ENCODE measurements at places on chromosomes 12 and 14. TPM values are rescaled to one million over a fixed set of nuclear protein-coding genes. Genes with fewer than 3 reads are reported as not detected.
A peak's percentile ranks its signal among the peaks of the same experiment; 100 is the strongest.

Gene SLC6A15
- total RNA-seq, result 0.83 TPM

GRCh38 chr12:28828318-28828717 is 320.8 kb upstream of the FAR2 start:
- H3K4me3 ChIP-seq, result no peak overlapping the region
- no peak for DNase-seq
- no peaks in the 10 kb centered on the region for H3K4me1 ChIP-seq
- H3K36me3 ChIP-seq, result no peaks in the 10 kb centered on the region

Gene GLIPR1L1
- total RNA-seq, result not detected

Gene TEX22
- total RNA-seq, result not detected

Gene SYCP3
- total RNA-seq, result not detected

GRCh38 chr12:120100630-120101029 is 15.9 kb downstream of the RAB35 start:
- no peaks in the 10 kb centered on the region for H3K27me3 ChIP-seq
- DNase-seq, result no peak
- peaks cover 83% of the 10 kb centered on the region for H3K36me3 ChIP-seq
- peaks cover 35% of the 10 kb centered on the region for H3K4me1 ChIP-seq
- H3K4me3 ChIP-seq, result peak overlapping the region; percentile 11

GRCh38 chr12:23657598-23657997 is 291.9 kb downstream of the SOX5 start:
- no peak overlapping the region for H3K4me3 ChIP-seq
- H3K4me1 ChIP-seq, result no peaks in the 10 kb centered on the region
- H3K36me3 ChIP-seq, result no peaks in the 10 kb centered on the region
- DNase-seq, result no peak
- H3K27me3 ChIP-seq, result no peaks in the 10 kb centered on the region

DNA sequence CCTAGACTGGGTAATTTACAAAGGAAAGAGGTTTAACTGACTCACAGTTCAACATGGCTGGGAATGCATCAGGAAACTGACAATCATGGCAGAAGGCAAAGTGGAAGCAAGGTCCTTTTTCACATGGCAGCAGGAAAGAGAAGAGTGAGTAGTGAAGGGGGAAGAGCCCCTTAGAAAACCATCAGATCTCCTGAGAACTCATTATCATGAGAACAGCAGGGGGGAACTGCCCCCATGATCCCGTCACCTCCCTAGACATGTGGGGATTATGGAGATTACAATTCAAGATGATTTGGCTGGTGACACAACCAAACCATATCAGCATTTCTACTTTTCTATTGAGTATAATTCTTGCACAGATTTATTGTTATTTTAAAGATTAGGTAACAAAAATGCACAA is 822.1 kb upstream of the FLRT2 start:
- no peak for DNase-seq
- no peak overlapping the region for H3K27ac ChIP-seq
- no peaks in the 10 kb centered on the region for H3K36me3 ChIP-seq
